ENCODE measurements at places on chromosomes 2 and 18. TPM values are rescaled to one million over a fixed set of nuclear protein-coding genes. Genes with fewer than 3 reads are reported as not detected.

- H3K36me3 ChIP-seq, result no peaks in the 10 kb centered on the region
- no peak overlapping the region for H3K4me3 ChIP-seq
- no peaks in the 10 kb centered on the region for H3K4me1 ChIP-seq
- H3K27me3 ChIP-seq, result no peaks in the 10 kb centered on the region
- no peak for DNase-seq
Measured at GRCh38 chr2:188279093-188279445, 12.6 kb upstream of the GULP1 start.

- H3K4me3 ChIP-seq, result no peak overlapping the region
- no peaks in the 10 kb centered on the region for H3K27me3 ChIP-seq
- no peaks in the 10 kb centered on the region for H3K4me1 ChIP-seq
- no peaks in the 10 kb centered on the region for H3K36me3 ChIP-seq
Measured at GRCh38 chr2:227862227-227862740, 9.1 kb upstream of the DAW1 start.

DNA sequence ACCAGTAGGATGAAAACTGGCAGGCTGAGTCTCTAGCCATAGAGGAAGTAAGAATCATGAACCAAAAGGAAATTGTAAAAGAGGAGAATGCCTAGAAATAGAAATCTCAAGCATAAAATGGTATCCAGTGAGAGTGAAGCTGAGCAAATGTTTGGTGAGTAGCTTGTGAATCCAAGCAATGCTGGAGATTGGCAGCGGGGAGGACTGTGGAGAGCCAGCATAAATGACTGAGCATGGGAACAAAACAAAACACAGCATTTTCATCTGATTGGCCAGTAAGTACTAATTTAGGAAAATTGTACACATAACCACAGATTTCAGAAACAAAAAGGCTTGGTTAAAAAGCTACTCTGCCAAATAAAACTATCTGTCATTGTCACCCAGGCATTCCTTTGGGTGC is 390.0 kb downstream of the STK39 start:
- no peaks in the 10 kb centered on the region for H3K4me1 ChIP-seq
- H3K27ac ChIP-seq, result no peak overlapping the region
- H3K4me3 ChIP-seq, result no peak overlapping the region
- DNase-seq, result no peak
- no peaks in the 10 kb centered on the region for H3K36me3 ChIP-seq

DNA sequence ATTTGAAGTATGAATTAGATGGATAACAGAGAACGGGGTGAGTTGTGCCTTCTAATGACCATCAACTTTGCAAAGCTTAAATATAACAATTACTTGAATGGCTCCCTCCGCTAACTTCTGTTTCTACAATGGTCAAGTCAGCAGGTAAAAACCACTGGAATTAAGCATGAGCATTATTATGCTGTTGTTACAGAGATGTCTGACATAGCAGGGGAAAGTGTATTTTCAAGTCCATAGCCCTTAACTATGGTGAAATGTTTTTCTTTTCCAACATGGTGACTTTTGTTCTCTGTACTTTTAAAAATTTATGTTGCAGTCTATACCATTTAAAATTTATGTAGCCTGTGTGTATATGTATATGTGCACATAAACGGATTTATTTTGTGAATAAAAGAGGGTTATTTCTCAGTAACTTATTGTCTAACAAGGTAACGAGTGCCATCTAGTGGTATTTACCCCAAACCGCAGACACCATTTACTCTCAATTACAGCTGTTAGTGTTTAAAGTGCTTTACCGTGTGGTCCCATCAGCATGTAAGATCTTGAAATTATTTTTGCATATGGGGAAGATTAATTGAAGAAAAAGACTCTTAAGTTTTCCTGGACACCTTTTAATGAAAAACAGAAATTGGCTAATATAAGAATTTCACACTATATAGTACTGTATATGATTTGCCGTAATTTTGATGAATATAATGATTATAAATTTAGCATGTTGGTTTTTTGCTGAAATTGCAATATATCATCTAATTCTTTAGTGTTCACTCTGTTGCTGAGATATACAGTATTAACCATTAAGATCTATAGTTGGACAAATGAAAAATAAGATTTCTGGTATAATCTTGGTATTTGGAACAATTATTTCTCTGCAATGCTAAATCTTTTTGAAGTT is 78.2 kb downstream of the UBE2E3 start:
- no peaks in the 10 kb centered on the region for H3K27me3 ChIP-seq
- H3K36me3 ChIP-seq, result no peaks in the 10 kb centered on the region
- no peak overlapping the region for H3K27ac ChIP-seq
- no peak overlapping the region for H3K4me3 ChIP-seq

The NTSR2 gene
- not detected for total RNA-seq

DNA sequence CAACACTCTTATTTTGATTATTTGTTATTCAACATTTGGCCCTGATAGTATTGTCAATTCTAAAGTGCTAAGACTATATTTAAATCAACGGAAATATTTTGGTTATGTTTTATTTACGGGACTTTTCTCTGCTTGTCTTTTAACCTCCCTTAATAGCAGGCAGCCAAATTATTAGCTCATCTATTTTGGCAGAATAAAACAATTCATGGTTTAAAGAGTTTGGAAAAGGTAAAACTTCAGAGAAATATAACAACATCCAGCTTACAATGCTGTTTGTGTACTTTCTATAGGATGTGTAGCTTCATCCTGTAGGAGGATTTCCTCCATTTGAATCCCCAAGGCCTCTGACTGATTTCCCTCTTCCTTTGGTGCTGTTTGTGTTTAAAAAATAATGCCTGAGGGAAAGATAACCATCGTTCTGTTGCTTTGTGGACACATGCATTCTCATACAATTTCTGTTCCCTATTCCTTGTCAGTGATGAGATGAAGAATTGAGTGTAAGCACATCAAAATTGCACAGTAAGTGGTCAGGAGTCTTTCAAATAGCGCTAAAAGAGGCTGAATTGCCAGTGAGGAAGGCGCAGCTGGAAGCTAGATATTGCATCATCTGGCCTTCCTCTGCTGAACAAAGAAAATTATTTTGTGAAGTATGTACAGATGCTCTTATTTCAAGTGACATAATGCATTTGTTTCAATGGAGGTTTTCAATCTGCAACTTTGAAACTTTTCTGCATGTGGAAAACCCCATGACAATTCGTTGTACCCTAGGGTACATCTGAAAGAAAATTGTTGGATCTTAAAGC is 80.3 kb downstream of the CD28 start:
- H3K4me1 ChIP-seq, result no peaks in the 10 kb centered on the region
- H3K27me3 ChIP-seq, result no peaks in the 10 kb centered on the region
- H3K27ac ChIP-seq, result peak overlapping the region; percentile 35
- H3K36me3 ChIP-seq, result no peaks in the 10 kb centered on the region
- no peak overlapping the region for H3K4me3 ChIP-seq

DNA sequence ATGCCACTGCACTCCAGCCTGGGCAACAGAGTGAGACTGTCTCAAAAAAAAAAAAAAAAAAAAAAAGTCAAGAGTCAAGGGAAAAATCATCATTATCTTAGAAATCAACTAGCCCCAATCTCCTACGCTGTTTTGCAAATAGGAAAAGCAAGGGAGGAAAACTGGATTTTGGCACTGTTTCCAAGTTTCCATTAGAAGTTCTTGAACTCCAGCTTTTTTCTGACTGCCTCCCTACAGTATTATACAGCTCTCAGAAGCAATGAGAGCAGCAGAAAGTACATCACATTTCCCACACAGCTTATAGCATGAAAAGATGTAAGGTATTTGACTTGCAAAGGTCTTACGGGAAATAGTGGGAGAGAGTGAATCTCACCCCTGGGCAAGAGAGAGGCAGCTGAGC is 127.8 kb downstream of the OSR1 start:
- no peaks in the 10 kb centered on the region for H3K36me3 ChIP-seq
- no peak overlapping the region for H3K4me3 ChIP-seq

- H3K4me1 ChIP-seq, result no peaks in the 10 kb centered on the region
- DNase-seq, result no peak
- no peaks in the 10 kb centered on the region for H3K36me3 ChIP-seq
- H3K27me3 ChIP-seq, result no peaks in the 10 kb centered on the region
Measured at GRCh38 chr2:65487404-65487803, 55.0 kb upstream of the SPRED2 start.

The IL36B gene
- not detected for total RNA-seq

The LTBP1 gene
- 322 TPM for total RNA-seq

DNA sequence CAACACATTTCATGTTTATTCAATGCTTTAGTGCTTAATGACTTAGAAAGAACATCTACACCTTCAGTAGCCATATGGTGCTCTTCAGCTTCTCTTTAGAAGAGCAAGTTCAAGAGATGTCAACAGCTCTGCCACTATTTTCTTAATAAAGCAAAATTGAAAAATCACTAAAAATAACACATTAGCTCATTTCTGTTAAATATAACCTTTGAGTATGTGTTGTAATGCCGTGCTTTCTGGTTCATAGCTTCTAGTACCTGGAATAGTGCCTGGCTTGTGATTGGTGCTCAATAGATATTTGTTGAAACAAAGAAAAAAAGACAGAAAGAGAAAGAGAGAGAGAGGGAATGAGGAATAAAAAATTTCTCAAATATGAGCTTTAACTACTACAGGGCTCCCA is 349.8 kb upstream of the SPRED2 start:
- no peak for DNase-seq
- H3K4me3 ChIP-seq, result no peak overlapping the region
- H3K4me1 ChIP-seq, result no peaks in the 10 kb centered on the region

- no peak overlapping the region for H3K4me3 ChIP-seq
- no peaks in the 10 kb centered on the region for H3K4me1 ChIP-seq
Measured at GRCh38 chr18:5951515-5952091, 56.3 kb upstream of the TMEM200C start.

DNA sequence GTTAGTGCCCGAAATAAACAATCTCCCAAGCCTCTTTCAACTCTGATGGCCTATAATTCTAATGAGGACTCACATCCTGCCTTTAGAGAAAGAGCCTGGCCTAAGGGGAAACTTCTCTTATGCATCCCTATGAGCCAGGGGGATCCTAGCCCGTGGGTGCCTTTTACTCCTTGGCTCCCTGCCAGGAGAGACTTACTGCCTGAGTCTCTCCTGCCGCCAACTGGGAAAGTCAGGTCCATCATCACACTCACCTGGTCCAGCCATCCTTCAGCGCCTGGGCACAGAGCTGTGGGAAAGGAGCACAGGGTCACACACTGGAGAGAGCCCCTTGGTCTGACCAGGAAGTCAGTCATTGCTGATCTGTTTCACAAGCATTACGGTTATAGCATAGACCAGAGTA is 24.1 kb downstream of the ENOSF1 start:
- H3K27me3 ChIP-seq, result no peaks in the 10 kb centered on the region
- no peak overlapping the region for H3K27ac ChIP-seq
- no peaks in the 10 kb centered on the region for H3K4me1 ChIP-seq
- DNase-seq, result no peak

DNA sequence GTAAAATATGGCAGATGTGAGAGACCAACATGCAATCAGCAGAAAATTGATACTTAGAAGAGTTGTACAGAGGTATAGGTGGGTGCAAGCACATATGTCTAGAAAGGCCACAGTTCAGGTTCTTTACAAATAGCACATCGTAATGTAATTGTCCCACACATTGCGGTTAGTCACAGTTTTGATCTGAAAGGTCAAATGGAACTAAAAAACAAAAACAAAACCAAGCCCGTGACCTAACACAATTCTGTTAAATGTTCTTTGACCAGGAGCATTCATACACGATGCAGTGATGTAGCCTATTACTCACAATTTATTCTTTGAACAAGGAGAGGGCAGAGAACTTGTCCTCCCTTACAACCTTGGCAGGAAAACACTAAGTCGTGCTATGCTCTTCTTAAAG is 108.9 kb upstream of the MAP4K3 start:
- H3K27ac ChIP-seq, result no peak overlapping the region
- no peak overlapping the region for H3K4me3 ChIP-seq
- no peaks in the 10 kb centered on the region for H3K36me3 ChIP-seq
- no peaks in the 10 kb centered on the region for H3K4me1 ChIP-seq
- DNase-seq, result no peak
- no peaks in the 10 kb centered on the region for H3K27me3 ChIP-seq

GRCh38 chr2:143463719-143464118 is 334.5 kb downstream of the ARHGAP15 start:
- H3K36me3 ChIP-seq, result no peaks in the 10 kb centered on the region
- DNase-seq, result no peak
- H3K4me1 ChIP-seq, result no peaks in the 10 kb centered on the region
- H3K27ac ChIP-seq, result no peak overlapping the region
- no peaks in the 10 kb centered on the region for H3K27me3 ChIP-seq

- H3K4me3 ChIP-seq, result no peak overlapping the region
- H3K36me3 ChIP-seq, result no peaks in the 10 kb centered on the region
- DNase-seq, result no peak
- no peaks in the 10 kb centered on the region for H3K27me3 ChIP-seq
- H3K27ac ChIP-seq, result no peak overlapping the region
Measured at GRCh38 chr2:150812066-150812465, 324.6 kb upstream of the RND3 start.

- DNase-seq, result no peak
- H3K4me3 ChIP-seq, result no peak overlapping the region
- H3K36me3 ChIP-seq, result no peaks in the 10 kb centered on the region
Measured at GRCh38 chr18:50624981-50625380, 65.1 kb downstream of the MAPK4 start.

The HAAO gene
- total RNA-seq, result 18.5 TPM

DNA sequence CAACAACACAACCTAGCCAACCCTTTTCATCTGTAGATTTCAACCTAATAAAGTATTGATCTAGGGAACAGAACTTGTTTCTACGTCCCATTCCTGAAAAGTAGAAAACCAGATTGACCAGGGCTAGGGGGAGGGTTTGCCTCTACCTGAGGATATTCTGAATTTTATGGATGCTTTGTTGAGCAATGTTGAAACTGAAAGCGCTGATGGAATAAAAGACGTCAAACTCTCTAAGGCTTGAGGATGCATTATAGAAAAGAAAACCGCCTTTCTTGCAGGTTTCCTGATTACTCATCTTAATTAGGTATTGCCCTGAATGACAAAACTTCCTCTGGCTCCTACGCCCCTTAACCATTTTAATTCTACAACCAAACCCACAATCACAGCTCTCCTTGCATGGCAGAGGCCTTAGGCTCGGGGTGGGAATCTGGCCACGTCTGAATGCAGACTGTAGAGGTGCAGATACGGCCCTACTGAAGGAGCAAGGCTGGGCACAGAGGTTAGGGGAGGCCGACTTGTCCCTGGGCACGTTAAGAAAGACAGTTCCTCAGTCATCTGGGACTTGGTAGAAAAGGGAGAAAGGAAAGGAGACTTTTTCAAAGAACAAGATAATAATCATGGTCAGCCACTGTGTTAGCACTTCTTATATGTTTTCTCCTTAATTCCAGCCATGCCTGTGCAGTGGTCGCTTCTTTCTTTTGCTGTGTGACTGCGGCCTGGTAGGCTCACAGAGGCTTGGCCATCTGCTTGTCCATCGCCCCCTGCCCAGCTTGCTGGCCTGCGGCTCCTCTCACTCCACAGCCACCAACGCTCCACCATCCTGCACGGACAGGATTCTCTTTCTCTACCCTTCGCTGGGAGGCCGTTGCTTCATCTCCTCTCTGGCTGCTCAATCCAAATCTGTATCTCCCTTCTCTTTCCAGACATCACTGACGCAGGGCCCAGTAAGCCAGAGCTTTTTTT is 209.5 kb downstream of the VAPA start:
- H3K4me1 ChIP-seq, result no peaks in the 10 kb centered on the region
- no peak overlapping the region for H3K4me3 ChIP-seq
- no peaks in the 10 kb centered on the region for H3K27me3 ChIP-seq
- no peak for DNase-seq

Data from uterus (tissue), 4 donors.